MG63 (cell line): ENCODE measurements at places on chromosomes 4 and X.
A peak's percentile ranks its signal among the peaks of the same experiment; 100 is the strongest.

DNA sequence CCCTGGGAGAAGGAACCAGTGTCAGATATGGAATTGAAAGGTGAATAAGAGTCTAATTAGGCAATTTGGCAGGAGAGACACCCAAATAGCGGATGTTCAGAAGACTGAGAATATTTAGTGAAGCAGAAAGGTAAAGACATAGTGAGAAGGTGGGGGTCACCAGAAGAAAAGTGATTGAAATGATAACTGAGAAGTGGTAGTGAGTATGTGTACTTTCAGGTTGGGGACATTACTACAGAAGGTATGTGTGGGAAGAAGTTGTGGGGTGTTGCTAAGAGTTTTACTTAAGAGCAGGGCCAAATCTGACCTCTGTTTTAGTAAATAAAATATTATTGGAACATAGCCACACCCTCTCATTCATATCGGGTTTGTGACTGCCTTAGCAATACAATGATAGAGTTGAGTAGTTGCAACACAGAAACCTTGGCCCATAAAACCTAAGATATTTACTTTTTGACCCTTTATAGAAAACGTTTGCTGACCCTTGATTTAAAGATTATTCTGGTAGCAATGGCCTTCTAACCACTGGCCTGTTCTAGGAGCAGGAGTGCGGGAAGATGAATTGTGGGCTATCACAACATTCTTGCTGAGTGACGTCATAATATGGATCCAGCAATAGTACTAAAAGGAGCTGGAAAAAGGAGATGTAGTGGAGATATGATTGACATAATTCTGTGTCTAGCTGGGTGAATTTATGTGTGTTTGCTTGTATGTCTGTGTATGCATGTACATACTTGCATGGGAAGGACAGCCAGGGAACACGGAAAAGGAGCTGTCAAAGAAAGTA, 115.3 kb downstream of the HS3ST1 start:
- DNase-seq: no peak

GRCh38 chr4:178463747-178464146, 1021.5 kb upstream of the AGA start:
- DNase-seq: no peak

GRCh38 chr4:85496126-85496849, 21.3 kb downstream of the ARHGAP24 start:
- peak; percentile 28 for DNase-seq

- no peak for DNase-seq
Observed at GRCh38 chrX:3232262-3232923, 114.1 kb downstream of the MXRA5 start.

DNA sequence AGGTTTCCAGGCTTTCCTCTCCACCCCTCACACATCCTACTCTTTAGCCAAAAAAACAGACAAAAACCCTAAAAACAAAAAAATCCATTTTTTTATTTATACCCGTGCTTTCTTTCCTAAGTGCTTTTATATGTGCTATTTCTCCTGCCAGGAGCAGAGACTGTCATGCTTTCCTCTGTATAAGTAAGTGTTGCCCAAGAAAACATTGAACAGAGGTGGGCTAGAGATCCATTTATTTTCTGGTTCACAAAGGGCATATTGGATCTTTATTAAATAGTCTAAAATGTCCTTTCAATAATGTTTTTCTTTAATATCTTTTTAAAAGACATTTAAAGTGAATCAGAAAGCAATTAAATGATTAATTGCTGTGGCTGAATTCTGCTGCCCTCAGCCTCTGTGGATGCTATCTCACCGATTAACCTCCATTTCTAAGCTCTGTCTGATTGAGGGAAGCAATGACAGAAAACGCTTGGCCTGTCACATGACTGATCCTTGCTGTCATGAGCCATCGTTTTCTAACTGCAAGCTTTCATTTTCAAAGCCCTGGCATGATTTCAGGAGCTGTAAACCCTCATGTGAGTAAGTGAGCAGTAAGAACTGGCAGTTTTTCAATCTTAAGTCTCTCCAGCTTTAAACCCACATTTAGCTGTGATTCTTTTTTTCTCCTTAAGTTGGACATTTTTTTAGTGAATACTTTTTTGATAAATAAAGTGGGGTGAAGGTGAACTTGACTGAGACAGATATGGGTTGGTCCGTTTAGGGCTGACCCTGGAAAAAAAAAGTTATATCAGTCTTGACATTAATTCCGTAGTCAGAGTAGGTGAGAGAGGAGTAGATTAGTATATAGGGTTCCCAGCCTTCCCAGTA, 180.7 kb upstream of the PGRMC2 start:
- DNase-seq: peak; percentile 74
